ENCODE measurements at places on chromosomes 12 and 14.

DNA sequence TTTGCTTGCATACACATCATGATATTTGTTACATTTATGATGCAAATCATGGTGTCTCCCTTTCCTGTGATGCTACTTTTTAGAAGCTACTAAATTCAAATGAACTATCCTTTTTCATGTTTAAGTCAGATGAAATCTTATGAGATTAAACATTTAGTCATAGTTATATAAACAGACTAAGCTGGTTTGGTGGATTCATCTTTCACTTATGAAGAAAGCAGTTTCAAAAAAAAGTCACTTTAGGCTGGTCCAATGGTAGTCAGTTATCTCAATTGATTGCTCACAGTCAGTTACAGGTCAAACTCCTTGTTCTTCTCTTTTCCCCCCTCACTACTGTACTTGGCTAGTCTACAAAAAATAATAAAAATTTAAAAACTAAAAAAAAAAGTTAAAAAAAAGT is 19.7 kb downstream of the SYCP3 start:
- DNase-seq, result no peak

DNA sequence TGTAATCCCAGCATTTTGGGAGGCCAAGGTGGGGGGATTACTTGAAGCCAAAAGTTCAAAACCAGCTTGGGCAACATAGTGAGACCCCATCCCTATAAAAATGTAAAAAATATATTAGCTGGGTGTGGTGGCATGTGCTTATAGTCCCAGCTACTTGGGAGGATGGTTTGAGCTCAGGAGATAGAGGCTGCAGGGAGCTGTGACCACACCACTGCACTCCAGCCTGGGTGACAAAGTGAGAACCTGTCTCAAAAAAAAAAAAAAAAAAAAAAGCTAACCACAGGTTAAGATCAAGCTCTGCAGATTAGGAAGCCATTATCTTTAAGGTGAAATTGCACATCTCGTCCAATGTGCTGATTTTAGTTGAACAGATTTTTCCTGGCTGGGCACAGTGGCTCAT is 23.7 kb upstream of the CERS5 start:
- no peak for DNase-seq

GRCh38 chr12:80320121-80320678 is 123.8 kb upstream of the PTPRQ start:
- no peak for DNase-seq

GRCh38 chr12:51631591-51631990 is 40.6 kb downstream of the SCN8A start:
- DNase-seq, result peak; percentile 66

DNA sequence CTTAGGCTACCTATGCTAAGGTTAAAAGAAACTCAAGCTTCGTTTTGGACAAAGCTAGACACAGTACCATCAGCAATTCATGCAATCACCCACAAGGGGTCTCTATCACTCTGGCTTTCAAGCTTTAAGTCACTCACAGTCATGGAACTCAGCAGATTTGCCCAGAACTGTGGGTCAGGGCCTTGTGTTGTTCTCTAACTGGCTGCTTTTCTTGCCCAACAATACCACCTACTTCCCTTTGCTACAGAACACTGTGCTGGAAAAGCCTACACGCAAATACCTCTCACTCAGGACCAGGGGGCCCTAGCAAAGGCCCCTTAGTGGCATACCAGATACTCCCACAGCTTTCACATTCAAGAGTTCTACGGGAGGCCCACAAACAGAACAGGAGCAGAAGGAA is 9.1 kb downstream of the NEMP1 start:
- peak; percentile 76 for DNase-seq

DNA sequence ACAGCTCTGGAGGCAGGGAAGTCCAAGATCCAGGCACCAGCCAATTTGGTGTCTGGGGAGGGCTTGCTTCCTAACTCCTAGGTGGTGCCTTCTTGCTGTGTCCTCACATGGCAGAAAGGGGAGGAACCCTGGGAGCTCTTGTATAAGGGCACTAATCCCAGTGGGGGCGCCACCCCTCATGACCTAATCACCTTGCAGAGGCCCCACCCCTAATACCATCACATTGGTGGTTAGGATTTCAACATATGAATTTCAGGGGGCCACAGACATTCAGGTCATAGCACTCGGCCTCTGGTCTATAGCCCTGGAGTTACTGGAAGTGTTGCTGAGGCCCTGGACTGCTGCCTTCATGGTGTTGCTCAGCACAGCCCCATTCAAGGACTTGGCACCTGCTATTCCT is 14.6 kb downstream of the PSMD9 start:
- DNase-seq, result no peak

DNA sequence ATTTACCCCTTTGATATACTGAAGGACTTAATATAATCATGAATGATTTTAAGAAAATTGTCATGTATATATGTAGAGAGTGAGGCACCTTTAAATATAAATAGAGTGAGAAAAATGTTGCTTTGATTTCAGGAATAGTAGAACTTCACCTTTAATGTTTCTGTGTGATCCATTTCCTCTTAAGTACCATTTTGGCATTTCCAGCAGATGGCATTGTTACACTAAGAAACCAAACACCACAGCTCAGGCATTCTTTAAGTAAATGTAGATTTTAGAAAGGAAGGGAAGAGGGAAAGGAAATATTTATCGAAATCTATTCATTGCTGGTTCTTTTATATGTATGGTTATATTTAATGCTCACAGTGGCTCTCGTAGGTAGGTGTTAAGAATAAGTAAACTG is 556.7 kb upstream of the FBXO33 start:
- no peak for DNase-seq

GRCh38 chr12:1830981-1831963 is 10.9 kb downstream of the LRTM2 start:
- DNase-seq, result peak; percentile 86

- DNase-seq, result no peak
Observed at GRCh38 chr14:19801118-19801464, 2.5 kb upstream of the OR4N2 start.

DNA sequence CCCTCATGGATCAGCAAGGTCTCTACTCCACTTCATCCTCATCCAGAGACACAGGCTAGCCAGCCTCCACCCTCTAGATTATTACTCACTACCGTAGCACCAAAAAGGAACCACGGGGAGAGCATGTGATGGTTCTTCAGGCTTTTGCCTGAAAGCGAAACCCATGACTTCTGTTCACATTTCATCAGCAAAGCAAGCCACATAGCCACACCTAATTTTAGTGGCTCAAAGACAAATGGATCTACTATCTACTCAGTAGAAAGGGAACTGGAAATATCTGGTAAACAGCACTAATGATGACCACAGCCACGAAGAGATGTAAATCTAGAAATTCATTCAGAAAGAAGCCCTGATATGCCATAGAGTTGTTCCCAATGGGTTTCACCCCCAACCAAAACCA is 51.4 kb downstream of the VCPKMT start:
- DNase-seq, result peak; percentile 68

DNA sequence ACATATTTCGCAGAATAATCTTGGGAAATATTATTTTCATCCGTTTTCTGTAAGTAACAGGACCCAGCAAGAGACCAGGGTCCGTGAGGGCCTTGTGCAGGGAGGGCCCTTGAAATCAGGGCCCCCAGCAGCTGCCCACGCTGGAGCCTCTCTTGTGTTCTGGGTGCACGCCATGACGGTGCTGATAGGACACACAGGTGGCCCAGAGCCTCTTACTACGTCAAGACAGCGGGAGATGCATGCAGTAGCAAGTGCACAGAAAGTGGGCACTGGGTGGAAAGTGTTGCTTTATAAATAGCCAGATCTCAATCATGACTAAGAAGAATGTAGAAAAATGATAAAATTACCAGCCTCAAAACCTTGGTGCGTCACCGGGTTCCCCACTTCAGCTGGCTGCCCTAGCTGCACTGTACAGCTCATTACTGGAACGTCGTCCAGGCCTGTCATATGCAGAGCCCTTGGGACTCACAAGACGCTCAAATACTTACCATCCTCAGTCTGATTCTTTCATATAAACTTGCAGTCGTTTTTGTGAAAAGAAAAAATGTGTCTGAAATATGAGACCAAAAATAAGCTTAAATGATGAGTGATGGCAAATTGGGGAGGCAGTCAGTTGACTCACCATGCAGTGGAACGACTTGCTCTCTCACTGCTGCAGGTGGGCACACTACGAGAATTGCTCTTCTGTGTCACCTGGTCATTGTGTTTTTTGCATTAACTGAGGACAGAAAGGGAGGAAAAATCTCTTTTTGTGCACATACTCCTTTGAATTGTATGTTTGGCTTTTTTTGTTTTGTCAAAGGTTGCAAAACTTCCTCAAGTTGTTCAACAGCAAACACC is 68.2 kb downstream of the DDX51 start:
- no peak for DNase-seq

- no peak for DNase-seq
Observed at GRCh38 chr12:91846466-91847055, 299.1 kb downstream of the BTG1 start.

DNA sequence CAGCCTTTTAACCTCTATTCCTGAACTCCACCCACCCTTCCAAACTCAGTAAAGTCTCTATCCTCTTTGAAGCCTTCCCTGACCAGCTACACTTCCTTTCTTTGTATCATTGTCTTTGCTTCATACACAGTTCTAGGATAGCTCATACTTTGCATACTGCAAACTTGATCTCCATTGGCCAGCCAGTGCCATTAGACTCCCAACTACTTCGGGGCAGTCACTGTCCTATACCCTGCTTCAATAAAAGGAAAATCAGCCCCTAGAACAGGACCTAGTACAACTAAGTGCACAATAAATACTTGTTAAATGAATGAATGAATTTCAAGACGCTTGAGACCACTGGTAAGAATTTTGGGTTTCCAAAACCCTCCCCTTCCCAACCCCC is 521 bp upstream of the PIP4K2C start:
- DNase-seq, result no peak

GRCh38 chr12:55742719-55743405 is at the start of gene GDF11:
Gene GDF11, plus strand, starts transcription at chr12:55743122. Its CDS starts 195 bp downstream, at chr12:55743317.
- peak; percentile 93 for DNase-seq

DNA sequence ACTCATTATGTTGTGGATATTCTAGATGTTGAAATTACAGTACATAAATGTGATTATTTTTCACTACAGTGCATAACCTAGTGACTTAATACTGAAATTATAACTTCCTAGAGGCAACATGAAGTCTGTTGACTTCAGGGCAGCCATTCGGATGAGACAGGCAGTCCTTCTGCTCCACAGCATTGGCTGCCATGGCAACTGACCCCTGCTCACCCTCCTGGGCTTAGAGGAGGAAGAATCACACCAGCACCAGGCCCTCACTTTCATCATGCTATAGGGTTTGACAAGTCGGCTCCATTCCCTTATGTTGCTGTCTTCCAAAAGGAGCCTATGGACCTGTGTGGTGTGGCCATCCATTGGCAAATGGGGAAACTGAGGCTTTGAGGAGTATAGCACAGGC is 233.5 kb upstream of the TMEM132C start:
- DNase-seq, result no peak

- DNase-seq, result no peak
Observed at GRCh38 chr14:94334872-94335271, 11.7 kb upstream of the SERPINA6 start.

DNA sequence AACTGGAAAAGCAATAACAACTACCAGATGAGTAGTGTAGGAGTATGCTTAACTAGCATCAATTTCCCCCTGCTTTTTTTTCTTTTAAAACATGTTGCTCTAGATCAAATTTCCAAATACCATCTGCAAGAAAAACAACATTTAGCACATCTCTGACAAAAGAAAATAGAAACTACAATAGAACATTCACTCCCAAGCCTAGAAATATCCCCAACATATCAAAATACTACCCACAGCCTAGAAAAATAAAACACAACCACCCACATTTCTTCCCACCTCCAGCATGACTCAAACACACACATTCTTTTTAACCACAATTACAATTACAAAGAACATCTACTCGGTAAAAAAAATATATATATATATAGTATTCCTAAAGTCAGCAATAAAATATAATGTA is 120.0 kb downstream of the PPFIA2 start:
- DNase-seq, result no peak

GRCh38 chr14:86779416-86779815 is 1213.6 kb downstream of the GALC start:
- DNase-seq, result no peak

GRCh38 chr12:75738486-75738885 is 227.1 kb upstream of the KRR1 start:
- DNase-seq, result peak; percentile 12

DNA sequence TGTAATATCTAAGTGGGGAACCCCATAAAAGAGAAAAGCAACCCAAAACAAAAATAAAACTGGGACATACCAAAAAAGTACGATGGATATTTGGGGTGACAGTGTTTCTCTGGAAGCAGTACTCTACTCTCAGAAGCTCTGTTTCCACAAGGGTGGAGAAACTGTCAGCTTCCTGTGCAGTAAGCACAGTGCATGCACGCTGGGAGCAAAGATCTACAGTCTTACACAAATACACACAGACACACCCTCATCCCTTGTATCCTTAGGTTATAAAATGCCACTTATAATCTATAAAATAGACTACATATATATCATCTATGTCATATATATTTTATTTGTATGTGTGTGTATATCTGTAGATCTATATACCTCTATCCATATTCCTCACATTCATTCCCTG is 225.8 kb upstream of the SOX5 start:
- DNase-seq, result no peak

DNA sequence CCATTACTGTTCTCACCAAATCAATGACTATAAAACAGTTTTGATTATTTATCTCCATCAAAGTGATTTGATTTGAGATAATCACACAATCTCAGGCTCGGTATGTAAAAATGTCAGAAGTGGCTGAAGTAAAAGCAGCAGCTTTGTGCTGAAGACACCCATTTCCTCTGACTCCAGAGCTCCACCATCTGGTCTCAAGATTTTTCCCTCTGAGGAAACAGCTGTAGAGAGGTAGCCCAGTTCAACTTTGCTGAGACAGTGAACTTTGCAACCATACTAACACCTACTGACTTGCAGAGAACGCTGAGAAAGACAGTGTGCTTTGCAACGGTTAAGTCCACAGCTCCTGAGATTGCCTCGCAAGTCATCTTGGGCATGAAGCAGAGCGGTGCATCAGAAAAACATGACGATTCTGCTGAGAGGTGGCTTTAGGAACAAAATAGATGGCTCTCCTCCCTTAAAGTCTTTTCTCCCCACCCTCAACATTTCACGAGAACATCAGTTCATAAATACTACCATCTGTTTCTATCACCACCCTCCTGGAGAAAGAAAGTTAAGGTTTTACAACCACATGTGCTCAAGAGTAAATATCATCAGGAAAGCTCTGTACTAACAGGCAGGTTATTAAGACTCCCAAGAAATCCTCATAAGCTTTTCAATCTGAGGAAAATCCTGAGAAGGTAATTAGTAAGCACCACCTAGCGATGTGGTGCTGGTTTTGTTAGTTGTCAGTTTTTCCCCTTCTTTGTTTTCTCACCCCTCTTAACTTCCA is 34.8 kb downstream of the HIGD1C start:
- DNase-seq, result peak; percentile 72

- DNase-seq, result no peak
Observed at GRCh38 chr14:103699901-103700752, 15.1 kb downstream of the XRCC3 start.

All from AG20443 (cell line).